KG1 (cell line): ENCODE measurements at places on chromosomes 11 and 22.

GRCh38 chr11:72579816-72580641 lies 94.2 kb downstream of the PDE2A start:
- DNase-seq, result no peak

GRCh38 chr22:33224841-33225240 lies 166.7 kb upstream of the SYN3 start:
- DNase-seq, result no peak

- no peak for DNase-seq
These were observed 895 bp downstream of the TEAD1 start for GRCh38 chr11:12674936-12675696.

GRCh38 chr11:64874308-64875240 lies 3.8 kb downstream of the EHD1 start:
- DNase-seq, result no peak

- DNase-seq, result no peak
These were observed 12.8 kb downstream of the UFD1 start for GRCh38 chr22:19466126-19466716.

- DNase-seq, result peak; percentile 78
These were observed 81.6 kb downstream of the CCDC81 start for GRCh38 chr11:86456075-86456939.

- no peak for DNase-seq
These were observed 448.9 kb downstream of the LRRC4C start for GRCh38 chr11:41010361-41011050.

DNA sequence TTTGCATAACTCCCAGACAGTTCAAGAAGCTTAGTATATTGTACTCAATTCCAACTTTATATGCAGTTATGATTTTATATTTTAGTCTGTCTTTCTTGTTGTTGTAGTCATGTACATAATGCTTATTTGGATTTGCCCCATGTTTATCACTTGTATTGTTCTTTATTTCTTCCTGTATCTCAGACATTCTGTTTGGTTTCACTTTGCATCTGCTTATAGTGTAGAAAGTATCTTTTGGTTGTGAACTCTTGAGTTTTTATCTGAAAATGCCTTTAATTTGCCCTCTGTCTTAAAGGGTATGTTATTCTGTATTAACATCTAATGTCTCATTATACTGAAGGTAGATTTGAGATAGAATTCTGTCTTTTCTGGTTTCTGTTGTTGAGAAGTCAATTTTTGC lies 275.4 kb downstream of the DYNC2H1 start:
- DNase-seq, result no peak

DNA sequence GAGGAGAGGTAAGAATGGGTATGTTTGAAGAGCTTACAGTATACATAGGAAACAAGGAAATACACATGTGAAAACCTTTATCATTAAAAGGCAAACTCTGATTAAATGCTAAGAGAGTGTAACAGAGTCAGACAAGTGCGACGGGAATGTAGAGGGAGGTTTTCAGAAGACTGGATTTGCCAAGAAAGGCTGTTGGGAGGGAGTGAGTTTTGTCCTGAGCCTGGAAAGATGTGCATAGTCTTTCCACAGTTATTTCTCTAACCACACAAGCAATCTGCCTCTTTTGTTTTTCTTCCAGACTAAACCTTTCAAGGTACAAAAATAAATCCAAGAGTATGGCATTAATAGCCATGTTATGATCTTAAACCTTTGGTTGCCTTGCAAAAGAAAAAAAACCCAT lies 170.9 kb downstream of the KIRREL3 start:
- no peak for DNase-seq

GRCh38 chr11:125958872-125959400 lies 13.1 kb downstream of the VSIG10L2 start:
- no peak for DNase-seq
